Gastrocnemius medialis (tissue), 4 donors: ENCODE measurements at places on chromosomes 1 and 21.

DNA sequence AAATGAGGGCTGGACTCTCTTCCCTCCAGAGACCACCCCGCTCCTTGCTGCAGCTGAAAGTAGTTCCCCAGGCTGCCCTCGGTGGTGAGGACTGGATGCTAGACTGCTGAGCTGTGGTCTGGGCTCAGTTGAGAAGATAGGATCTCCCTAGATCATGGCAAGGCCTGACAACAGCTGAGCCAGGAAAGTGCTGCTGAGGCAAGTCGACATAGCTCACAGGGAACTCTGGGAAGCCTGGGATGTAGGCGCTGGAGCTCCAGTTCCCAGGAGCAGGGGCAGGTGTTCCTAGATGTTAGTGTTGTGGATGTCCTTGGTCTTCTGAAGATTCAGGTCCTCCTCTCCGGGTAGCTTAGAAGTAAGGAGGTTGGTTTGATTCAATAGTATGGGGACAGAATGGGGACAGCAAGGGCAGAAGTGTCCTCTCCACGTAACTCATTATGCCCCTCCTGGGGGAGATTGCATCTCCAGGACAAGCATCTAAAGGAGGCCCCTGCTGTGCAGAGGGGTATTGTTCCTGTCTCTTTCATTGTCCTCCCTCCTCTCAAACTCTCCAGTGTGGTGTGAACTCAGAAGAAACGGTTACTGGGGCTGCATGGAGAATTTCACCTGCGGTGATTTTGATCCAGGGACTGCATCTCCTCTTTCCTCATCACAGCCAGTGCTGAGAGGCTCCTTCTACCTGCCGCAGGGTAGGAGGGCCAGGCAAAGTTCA, 3.7 kb downstream of the CYB561D1 start:
- no peak for DNase-seq

GRCh38 chr1:154352581-154353459, 27.5 kb downstream of the ATP8B2 start:
- DNase-seq: no peak

DNA sequence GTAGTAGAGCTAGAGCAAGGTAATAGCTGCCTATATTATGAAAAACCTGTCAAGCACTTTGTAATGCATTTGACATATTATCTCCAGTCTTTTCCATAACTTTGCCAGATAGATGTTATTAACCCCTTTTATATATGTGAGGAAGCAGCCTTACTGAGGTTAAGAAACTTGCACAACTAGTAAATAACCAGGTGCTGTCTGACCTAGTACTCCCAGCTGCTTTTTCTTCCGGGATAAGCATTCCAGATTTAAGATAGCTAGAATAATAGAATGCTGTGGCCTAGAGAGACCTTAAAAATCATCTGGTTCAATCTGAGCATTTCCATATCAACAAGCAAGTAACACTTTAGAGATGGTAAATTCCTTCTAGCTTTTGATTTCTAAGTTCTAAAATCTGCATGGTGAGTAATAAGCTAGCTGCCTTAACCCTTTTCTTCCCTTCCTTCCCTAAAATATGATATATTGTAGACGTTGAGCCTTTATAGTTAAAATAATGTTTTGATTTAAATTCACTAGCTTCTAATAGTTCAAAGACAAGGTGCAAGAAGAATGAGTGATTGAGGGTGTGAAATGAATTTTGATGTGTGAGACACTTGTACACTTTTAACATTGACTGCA, 1.8 kb downstream of the SH3GLB1 start:
- DNase-seq: no peak

DNA sequence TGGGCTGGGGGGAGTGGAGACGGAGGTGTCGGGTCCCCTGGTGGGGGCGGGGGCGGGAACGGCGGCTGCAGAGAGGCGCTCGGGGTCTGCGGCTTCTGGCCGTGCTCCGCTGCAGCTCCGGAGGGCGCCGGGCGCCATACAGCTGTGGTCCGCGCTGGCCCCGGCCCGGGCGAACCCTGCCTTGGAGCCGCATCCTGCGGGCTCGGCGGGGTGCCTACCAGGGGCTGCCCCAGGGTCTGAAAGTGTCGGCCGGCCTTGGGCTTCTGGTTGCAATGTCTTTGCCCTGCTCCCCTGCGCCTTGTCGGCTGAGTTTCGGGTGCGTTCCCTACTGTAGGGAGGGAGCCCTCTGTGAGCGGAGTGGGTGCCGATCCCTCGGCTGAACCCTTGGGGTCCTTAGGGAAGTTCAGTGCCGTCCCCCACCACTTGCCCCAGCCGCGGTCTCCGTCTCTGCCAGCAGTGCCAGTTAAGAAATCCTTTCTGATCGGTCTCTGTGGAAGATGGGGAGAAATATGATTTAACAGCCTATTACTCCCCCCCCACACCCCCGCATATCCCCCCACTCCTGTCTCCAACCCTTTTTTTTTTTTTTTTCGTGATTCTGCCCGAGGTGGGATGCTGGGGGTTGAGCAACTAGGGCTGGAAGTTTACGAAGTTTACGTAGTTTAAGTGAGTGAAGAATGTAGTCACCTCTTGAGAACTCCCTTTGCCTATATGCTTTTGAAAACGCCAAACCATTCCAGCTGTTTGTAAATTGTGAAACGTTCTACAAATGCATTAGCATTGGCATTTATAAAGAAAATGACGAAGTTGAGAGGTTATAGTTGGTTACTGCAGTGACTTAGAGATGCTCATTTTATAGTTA, 588 bp downstream of the NEXN start:
- no peak for DNase-seq

DNA sequence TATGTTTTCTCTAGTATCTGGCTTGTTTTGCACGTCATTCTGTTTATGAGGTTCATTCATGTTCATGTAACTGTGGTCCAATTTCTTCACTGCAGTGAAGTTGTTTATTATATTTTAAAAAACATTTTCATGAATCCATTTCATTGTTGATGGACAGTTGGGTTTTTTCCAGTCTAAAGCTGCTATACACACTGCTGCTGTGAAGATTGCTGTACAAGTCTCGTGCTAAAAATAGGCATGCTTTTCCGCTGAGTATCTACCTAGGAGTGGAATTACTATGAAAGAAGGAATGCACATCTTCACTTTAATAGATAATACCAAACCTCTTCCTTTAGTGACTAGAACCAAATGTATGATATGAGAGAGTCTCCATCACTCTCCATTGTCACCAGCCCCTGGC, 49.0 kb upstream of the ETS2 start:
- no peak for DNase-seq

- DNase-seq: no peak
Observed at GRCh38 chr1:147840909-147841308, 61.7 kb upstream of the GJA8 start.

DNA sequence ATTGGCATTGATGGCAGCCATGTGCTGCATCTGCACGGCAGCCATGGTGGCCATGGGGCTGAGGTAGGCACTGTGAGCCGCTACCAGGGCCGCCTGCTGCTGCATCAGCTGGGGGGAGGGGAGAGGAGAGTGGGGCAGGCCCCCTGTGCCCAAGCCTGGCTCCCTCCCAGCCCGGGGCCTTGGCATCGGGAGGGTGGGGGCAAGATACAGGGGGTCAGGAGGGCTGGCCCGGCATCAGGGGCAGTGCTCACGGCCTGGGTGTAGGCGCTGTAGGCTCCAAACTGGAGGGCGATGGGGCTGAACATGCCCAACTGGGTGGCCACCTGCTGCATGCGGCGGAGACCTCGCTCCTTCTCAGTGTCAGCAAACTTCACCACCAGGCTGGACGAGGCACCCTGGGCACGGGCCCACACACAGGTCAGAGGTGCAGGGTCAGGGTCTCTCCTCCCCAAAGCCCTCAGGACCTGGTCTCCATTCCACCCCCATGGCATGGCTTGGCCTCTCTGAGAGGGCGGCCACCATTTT, 9.0 kb downstream of the CELF3 start:
- no peak for DNase-seq

GRCh38 chr1:2596530-2597333, 10.2 kb downstream of the PRXL2B start:
- no peak for DNase-seq

DNA sequence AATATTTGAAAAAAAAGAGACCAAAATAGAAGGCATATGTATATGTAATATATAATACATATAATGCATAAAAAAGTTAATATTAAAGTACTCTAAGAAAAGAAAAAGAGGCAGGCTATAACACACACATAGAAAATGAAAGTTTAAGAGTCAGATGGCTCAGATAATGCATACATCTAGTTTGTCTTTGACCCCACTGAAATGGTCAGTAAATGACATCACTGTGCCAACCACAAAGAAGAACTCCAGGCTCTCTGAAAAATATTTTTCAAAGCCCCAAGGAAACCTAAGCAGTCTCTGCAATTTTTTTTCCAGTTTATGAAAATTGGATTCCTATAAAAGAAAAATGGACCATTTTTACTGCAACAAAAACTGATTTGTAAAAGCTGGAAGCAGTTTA, 55.4 kb upstream of the SCYL3 start:
- DNase-seq: no peak

GRCh38 chr1:75725861-75726361, 1.4 kb downstream of the ACADM start:
- no peak for DNase-seq

DNA sequence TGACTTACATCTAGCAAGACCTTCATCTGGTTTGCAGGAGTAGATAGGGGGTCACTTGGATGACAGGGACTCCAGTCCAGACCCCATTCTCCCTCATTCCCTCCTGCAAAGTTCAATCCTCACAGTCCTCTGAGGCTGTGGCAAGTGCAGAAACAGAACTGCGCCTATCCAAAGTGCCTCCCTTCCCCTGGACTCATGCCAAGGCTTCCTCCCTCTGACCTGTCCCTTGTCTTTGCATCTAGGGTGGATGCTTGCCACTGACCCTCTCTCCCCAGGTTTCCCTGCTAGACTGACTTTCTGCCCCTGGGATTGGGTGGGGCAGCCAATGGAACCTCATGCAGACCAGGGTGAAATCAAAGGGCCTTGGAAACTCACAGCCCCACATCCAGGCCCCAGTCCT, 18.7 kb downstream of the PRAMEF1 start:
- no peak for DNase-seq

DNA sequence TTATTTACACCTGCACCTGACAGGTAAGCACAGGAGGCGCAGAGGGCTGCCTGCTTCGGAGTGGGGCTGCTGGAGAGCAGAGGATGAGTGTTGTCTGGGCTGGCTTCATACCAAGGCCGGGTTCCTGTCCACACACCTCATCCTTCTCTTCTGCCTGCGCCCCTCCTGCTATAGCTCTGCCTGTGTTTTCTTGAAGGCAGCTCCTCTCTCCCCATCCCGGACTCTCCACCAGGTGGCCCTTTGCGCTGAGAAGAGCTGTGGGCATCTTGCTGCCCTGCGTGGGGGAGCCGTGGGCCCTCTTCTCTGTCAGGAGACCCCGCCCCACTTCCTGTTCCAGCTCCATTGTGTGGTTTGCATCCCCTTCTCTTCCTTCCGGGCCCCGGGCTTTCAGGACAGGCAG, 35.0 kb downstream of the ARHGEF10L start:
- DNase-seq: no peak

GRCh38 chr1:47298025-47298699, 15.8 kb downstream of the STIL start:
- no peak for DNase-seq
